ENCODE measurements at places on chromosomes 12 and 14.

- DNase-seq: no peak
Observed at GRCh38 chr14:100900837-100901390, 2.6 kb downstream of the RTL1 start.

DNA sequence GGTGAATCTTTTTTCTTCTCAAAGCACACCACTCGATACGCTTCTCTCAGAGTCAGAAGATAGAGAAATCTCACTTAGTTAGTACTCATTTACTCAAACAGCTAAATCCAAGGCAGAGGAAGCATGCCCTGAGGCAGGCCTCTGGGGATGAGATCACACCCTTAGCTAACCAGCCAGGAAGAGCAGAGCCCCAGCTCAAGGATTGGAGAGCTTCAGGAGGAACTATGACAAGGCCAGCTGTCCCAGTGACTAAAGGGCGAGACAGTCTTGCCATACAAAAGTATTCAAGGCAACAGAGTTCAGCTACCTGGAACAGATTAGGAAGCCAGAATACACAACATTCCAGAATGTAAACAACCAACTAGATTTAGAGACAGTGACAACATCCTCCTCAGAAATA lies 197.7 kb upstream of the CCDC196 start:
- no peak for DNase-seq

- no peak for DNase-seq
Observed at GRCh38 chr12:101806265-101806664, 24.5 kb downstream of the GNPTAB start.

GRCh38 chr14:90239139-90239538 lies 17.2 kb upstream of the PSMC1 start:
- DNase-seq: no peak

DNA sequence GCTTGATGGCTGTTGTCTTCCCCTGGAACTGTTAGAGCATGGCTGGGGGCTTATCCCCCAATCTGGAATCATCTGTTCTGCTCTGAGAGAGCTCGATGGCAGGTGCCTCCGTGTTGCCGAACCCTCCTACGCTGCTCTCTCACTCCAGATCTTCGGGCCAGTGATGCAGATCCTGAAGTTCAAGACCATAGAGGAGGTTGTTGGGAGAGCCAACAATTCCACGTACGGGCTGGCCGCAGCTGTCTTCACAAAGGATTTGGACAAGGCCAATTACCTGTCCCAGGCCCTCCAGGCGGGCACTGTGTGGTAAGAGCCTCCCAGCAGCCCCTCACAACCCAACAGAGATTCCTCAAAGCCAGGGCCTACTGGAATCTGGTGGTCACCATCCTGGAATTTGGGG lies 33.0 kb downstream of the ALDH2 start:
- DNase-seq: no peak

DNA sequence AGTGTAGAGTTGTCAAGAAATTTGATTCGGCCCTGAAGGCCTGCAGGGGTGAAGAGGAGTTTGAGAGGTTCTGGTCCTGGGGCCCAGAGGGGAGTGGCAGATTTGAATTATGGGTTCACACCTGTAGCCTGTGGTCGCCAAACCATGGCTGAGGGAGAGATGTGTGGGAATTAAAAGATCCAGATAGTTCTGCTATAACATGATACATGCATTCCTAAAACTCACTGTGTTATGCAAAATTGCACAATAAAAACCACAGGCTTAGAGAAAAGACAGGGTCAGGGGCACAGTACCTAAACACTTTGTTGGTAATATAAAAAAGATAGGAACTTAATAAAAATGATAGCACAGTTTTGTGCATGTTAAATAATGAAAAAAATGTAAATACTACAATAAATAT lies 106.2 kb downstream of the TMEM30B start:
- DNase-seq: no peak

Measured in activated gamma-delta T cell treated with anti-CD3 and anti-CD28 coated beads, Interleukin-2, amount 50 U/mL, for 16 hours (primary cell).